Activated gamma-delta T cell treated with anti-CD3 and anti-CD28 coated beads, Interleukin-2, amount 50 U/mL, for 16 hours (primary cell): ENCODE measurements at places on chromosomes 2 and 18.

- DNase-seq: no peak
Measured at GRCh38 chr2:98768384-98769113, 37.6 kb upstream of the MGAT4A start.

DNA sequence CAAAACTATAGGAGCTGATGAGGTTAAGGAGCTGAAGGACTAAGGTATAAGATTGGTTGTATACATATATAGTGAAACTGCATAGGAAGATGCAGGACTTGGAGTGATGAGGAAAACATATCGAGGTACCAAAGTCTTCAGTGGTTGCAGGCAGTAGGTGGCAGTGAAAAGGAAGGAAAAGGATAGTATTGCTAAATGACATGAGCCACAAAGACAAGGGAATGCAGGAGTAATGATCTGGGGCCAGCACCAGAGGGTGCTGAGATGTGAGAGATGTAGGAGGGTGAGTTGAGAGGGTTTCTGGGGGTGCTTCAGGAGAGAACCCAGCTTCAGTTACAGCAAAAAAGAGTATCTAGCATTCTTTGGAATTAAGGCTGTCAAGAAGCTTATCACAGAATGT is 172.2 kb upstream of the MYO3B start:
- no peak for DNase-seq

GRCh38 chr2:127857265-127857808 is 618 bp downstream of the POLR2D start:
- no peak for DNase-seq

GRCh38 chr2:218282173-218282991 is 9.9 kb downstream of the TMBIM1 start:
- no peak for DNase-seq

- no peak for DNase-seq
Measured at GRCh38 chr2:27185331-27186026, 26.4 kb upstream of the ATRAID start.

GRCh38 chr2:75846683-75847190 is 136.0 kb upstream of the GCFC2 start:
- no peak for DNase-seq

GRCh38 chr2:2686222-2686621 is 355.1 kb upstream of the MYT1L start:
- DNase-seq: no peak

- DNase-seq: no peak
Measured at GRCh38 chr2:102294802-102295489, 16.4 kb upstream of the IL1RL1 start.

DNA sequence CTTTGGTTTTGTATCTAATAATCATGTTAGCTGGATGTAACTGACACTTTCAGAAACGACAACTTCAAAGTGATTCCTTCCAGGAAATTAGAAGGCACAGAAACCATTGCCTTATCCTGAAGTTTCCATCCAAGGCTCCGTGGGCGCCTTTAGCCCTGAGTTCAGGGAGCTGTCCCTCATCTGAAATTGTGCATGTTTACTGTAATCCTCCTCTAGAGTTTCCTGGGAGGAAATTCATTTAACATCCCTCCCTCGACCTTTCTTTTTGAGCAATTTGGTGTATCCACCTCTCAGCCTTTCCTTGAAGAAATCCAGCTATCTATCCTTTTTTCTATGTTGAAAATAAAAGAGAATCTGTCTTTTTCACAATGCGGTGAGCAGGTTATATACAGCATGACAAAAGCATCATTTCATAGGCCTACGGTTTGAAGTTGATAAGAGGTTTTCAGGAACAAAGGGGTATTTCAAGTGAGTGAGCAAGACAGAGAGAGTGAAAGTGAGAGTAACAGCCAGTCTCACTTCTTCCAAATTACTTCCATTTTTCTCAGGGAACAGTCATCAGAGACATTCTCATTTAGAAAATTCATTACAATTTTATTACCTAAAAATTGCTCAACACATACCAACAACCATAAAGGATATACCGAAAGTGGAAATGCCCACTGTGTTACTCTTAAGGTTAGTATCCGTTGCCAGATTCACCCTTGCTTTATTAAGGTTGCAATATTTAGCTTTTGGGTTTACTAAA is 167.3 kb downstream of the MREG start:
- no peak for DNase-seq

- DNase-seq: no peak
Measured at GRCh38 chr2:37892436-37893114, 32.5 kb upstream of the RMDN2 start.

DNA sequence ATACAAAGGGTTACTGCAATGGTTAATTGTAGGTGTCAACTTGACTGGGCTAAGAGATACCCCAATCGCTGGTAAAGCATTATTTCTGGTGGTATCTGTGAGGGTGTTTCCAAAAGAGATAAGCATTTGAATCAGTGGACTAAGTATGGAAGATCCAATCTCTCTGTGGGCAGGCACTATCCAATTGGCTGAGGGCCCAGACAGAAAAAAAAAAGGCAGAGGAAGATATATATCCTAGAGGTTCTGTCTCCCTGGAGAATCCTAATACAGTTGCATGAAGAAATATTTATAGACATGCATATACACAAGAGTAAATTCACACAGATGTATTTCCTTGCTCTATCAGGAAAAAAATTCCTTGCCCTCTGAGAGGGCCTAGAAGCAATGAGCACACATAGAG is 43.9 kb downstream of the TBC1D8 start:
- DNase-seq: no peak

- no peak for DNase-seq
Measured at GRCh38 chr2:57842531-57842930, 204.1 kb upstream of the VRK2 start.

GRCh38 chr2:20193185-20193584 is 31.7 kb downstream of the SDC1 start:
- DNase-seq: no peak

DNA sequence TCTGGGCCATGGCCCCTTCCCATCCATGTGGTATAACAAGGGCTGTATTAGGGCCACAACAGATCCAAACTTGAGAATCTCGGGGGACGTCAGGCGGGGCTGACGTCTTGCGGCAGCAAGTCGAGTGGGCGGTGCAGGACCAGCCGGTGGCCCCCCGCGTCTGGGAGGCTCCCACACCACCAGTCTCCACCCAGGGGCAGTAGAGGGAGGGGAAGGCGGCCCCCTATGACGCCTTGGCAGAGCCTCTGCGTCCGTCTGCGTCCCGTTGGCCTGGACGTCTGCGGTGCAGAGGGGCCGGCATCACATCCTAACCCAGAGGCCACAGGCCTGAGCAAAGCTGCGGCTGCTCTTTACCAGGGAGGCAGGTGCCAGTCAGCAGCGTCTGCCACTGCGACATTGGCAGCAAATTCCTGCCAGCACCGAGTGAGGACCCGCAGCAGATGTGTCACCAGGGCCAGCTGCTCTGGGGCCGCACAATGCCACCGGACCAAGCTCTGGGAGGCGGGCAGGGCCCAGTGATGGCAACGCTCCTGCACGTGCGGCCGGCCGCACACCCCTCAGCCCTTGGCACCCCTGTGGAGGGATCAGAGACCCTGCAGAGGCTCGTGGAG is 73.8 kb downstream of the KCNG2 start:
- DNase-seq: no peak

DNA sequence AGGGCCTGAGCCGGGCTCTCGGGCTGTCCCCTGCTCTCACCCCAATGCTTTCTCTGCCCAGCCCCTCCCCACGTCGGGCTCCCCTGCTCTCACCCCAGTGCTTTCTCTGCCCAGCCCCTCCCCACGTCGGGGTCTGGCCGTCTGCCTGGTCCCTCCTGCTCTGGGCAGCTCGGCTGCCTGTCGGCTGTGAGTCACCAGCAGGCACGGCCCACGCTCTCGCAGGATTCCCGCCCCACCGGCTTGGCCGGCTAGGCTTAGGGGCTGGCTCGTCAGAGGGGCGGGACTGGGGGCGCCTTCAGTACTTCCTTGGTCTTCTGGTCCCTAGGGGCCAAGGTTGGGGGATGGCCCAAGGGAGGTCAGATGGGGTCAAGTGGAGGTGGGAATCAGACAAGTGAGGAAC is 3.3 kb downstream of the BOK start:
- no peak for DNase-seq

DNA sequence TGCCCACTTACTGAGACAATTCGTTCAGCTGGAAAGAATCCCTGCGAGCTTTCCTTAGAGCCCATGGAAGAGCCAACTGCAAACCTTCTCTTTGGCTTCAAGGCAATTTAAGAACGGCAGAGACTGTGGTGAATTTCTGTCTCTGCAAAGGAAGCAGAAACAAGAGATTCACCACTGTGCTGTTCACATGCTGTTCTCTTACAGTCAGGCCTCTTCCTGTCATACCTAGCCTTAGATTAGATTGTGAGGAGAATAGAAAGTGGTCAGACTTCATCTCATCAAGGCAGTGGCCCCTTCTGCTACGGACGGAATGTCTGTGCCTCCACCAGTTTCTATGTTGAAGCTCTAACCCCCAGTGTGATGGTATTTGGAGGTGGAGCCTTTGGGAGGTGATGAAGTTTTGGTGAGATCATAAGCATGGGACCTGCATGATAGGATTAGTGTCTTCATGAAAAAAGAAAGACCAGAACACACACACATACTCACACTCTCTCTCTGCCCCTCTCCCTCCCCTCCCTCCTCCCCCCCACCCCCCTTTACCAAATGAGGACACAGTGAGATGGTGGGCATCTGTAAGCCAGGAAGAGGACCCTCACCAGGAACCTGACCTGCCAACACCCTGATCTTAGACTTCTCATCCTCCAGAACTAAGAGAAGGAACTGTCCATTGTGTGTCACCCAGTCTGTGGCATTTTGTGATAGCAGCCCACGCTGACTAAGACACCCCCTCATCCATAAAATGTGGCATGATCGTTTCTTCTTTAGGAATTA is 45.6 kb upstream of the NRP2 start:
- DNase-seq: no peak

DNA sequence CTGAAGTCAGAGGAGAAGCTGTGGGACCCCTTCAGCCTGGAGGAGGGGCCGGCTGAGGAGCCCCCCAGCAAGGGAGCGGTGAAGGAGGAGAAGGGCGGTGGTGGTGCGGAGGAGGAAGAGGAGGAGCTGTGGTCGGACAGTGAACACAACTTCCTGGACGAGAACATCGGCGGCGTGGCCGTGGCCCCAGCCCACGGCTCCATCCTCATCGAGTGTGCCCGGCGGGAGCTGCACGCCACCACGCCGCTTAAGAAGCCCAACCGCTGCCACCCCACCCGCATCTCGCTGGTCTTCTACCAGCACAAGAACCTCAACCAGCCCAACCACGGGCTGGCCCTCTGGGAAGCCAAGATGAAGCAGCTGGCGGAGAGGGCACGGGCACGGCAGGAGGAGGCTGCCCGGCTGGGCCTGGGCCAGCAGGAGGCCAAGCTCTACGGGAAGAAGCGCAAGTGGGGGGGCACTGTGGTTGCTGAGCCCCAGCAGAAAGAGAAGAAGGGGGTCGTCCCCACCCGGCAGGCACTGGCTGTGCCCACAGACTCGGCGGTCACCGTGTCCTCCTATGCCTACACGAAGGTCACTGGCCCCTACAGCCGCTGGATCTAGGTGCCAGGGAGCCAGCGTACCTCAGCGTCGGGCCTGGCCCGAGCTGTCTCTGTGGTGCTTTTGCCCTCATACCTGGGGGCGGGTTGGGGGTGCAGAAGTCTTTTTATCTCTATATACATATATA is 46.0 kb downstream of the BOLA3 start:
- DNase-seq: no peak

DNA sequence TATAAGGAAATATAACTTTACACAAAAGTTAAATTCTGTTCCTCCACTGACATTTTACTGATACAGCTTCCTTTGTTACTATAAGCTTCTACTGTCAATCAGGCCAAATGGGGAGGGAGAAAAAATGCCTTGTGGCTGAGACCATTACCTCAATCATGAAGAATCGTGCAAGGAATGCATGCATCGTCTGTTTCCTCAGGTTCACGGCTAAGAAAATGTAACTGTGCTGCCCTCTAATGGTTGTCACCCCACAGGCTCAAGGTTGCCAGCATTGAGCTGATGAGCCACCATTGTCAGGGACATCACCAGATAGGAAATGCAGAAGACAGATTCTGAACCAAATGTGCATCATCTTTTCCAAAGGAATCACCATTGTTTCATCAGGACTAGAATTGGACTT is 426.9 kb downstream of the CDH2 start:
- no peak for DNase-seq

- no peak for DNase-seq
Measured at GRCh38 chr18:42996824-42997223, 118.7 kb downstream of the RIT2 start.

- DNase-seq: no peak
Measured at GRCh38 chr2:101367508-101367907, 19.8 kb downstream of the CREG2 start.

- DNase-seq: no peak
Measured at GRCh38 chr18:74137920-74138538, 9.6 kb downstream of the FBXO15 start.

- DNase-seq: no peak
Measured at GRCh38 chr2:66322506-66323260, 112.2 kb upstream of the MEIS1 start.

GRCh38 chr18:5891184-5891853 is 4.0 kb downstream of the TMEM200C start:
- DNase-seq: no peak

GRCh38 chr2:222547083-222547482 is 108.8 kb downstream of the FARSB start:
- DNase-seq: no peak

GRCh38 chr2:233857511-233858141 is 3.3 kb upstream of the HJURP start:
- peak; percentile 26 for DNase-seq

DNA sequence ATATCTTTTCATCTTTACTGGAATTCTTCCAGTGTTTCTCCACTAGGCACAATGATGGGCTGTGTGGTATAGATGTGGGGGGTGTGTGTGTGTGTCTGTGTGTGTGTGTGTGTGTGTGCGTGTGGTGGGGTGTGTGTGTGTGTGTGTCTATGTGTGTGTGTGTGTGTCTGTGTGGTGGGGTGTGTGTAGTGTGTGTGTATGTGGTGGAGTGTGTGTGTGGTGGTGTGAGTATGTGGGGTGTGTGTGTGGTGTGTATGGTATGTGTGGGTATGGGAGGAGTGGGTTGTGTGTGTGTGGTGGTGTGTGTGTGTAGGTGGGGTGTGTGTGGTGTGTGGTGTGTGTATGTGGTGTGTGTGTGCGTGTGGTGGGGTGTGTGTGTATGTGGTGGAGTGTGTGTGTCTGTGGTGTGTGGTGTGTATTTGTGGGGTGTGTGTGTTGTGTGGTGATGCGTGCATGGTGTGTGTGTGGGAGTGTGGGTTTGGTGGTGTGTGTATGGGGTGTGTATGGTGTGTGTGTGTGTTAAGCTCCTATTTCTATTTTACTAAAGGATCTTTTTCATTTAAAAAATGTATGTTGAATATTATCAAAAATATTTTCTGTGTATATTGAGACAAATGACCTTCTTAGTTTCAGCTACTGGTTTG is 84.2 kb downstream of the IRS1 start:
- DNase-seq: no peak
